Heart left ventricle (tissue), 16 donors: ENCODE measurements at places on chromosomes 1 and 21.

- no peak for DNase-seq
Measured at GRCh38 chr1:97350662-97351061, 570.2 kb downstream of the DPYD start.

DNA sequence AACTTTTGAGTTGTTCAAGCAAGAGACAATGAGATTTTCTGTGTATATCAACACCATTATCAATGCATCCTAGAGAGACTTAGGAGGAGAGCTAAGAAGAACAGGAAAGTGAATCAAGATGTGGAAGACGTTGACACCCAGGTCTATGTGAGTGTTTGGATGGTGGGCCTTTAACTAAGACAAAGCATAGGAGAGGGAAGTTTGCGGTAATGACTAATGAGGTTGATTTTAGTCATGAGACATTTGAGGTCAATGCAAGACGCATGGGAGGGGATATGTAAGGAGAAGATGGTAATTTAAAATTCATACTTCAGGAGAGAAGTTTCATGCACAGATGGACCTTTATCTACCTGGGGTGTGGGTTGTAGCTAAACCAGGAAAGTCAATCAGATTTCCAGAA is 269.6 kb downstream of the VAV3 start:
- DNase-seq: no peak

DNA sequence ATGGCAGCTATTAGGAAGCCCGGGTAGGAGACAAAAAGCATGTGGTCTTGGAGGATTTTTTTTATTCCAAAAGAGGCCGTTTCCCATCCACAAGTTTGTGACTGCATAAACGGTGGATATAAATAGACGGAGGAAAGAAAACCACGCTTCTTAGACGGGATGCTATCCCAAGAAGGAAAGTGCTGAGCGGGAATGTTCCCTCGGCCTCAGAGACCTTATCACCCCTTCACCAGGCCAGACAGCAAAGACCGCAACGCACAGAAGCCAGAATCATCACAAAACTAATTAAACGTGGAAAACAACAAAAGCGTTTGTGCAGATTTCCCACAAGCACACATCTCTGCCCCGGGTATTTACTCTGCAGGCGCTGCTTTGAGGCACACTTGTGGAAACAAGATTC is 43.2 kb downstream of the HLCS start:
- no peak for DNase-seq

DNA sequence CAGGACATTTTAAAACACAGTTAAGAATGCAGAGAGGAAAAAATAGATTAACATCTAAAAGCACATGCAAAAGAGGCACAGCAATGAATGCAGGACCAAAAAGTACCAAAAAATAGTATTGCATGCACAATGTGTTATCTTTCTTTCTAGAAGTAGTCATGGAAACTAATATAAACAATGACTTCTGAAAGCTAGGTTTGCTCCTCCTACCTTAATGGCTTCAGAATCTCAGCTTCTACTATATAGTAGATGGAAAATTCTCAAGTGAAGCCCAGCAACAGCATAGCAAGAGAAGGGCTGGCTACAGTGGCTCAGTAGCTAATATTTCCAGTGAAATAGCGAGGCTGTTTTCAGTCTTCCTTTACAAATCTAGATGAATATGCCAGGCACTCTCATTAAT is 125.1 kb downstream of the CRB1 start:
- DNase-seq: no peak
